Stimulated activated CD4-positive, alpha-beta T cell treated with anti-CD3 and anti-CD28 coated beads, Interleukin-4, amount 100 ng/mL, for 48 hours (primary cell): ENCODE measurements at places on chromosomes 16 and 17.

DNA sequence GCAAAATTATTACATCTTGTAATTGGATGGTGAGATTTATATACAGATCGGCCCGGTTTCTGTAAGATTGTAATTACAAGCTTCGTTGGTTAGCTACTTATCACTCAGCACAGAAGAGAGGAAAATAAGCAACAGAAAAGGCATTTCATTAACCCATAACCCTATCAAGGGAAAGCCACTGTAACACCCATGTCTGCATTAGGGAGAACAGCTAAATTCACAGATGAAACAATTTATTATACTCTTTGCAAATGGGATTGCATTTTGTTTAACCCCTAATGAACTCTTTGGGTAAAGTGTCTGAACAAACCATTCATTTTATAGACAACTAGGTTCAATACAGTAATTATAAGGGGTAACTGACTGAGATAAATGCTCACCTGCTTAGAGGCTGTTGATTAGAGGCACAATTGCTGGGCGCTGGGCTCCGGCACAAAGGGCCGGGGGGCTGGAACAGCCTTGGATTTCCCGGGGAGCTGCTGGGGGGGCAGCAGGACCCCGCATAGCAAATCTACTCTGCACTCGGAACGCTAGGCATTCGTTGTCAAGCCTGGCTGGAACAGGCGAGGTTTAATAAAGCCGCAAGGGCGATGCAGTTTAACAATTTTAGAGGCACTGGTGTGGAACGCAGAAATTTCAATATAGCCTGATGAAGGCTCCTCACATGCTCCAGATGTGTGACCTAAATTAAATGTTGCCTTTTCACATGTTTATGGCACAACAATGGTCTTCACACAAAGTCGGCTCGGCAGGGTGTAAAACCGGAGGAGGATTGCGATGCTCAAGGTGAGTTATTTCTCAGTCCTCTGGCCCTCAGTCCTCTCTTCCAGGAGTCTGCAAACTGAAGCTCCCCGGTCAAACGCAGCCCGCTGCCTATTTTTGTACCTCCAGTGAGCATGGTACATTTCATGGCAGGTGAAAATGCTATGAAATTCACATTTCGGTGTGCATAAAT is 134.0 kb upstream of the IRX6 start:
- DNase-seq: no peak

GRCh38 chr17:56601591-56601990 is 8.1 kb downstream of the NOG start:
- DNase-seq: no peak

GRCh38 chr16:63617047-63617989 is 1504.5 kb downstream of the CDH11 start:
- no peak for DNase-seq

GRCh38 chr17:3157218-3157617 is 29.9 kb upstream of the OR1G1 start:
- DNase-seq: no peak

DNA sequence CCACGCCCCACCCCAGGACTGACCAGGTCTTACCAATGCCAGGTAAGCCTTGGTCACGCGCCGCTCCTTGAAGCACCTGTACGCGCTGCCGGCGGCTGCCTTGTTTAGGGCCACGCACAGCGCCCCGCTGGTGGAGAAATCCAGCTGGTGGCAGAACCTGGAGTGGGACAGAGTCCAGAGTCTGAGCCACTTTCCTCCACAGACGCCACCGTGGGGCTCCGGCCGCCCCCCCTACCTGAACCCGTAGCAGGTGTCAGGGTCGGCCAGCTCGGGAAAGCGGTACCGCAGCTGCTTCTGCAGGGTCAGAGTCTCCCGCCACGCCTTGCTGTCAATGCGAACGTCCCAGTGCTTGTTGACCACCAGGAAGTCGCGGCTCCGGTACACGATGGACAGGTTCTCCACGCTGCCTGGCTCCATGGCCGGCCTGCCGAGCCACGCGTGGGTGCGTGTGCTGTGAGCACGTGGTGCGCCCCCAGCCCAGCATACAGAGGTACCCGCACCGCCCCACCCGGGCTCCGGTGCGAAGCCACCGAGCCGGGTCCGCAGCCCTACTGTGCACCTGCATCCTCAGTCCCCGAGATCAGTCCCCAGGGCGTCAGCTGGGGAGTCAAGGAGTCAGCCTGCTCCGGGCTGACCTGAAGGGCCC is 737 bp downstream of the RPUSD1 start:
- DNase-seq: no peak

DNA sequence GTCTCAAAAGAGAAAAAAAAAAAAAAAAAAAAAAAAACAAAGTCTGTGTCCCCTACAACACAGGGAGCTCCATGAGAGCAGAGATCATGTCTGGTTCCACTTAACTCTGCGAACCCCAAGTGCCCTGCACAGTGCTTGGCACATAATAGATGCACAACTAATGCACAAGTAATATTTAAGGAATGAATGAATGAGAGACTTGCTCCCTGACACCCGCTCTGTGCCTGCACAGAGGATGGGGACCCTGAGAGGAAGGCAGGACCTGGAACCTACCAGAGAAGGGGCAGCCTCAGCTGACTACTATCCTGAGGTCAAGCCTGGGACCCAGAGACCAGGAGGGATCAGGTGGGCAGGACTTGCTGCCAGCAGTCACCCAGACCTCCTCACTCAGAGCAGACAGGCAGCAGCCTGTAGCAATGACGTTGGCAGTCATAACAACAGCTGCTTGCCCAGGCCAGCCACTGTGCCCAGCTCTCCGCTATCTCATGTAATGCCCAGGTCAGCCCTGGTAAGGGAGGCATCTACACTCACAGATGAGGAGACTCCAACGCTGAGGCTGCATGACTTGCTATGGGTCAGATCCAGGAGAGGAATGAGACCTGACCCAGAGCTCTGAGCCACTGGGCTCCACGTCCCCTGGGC is 2.9 kb downstream of the MYO15A start:
- no peak for DNase-seq

GRCh38 chr17:56908001-56908542 is 5.8 kb downstream of the TRIM25 start:
- DNase-seq: no peak

GRCh38 chr17:50675627-50676026 is 32.1 kb downstream of the ANKRD40 start:
- DNase-seq: no peak

DNA sequence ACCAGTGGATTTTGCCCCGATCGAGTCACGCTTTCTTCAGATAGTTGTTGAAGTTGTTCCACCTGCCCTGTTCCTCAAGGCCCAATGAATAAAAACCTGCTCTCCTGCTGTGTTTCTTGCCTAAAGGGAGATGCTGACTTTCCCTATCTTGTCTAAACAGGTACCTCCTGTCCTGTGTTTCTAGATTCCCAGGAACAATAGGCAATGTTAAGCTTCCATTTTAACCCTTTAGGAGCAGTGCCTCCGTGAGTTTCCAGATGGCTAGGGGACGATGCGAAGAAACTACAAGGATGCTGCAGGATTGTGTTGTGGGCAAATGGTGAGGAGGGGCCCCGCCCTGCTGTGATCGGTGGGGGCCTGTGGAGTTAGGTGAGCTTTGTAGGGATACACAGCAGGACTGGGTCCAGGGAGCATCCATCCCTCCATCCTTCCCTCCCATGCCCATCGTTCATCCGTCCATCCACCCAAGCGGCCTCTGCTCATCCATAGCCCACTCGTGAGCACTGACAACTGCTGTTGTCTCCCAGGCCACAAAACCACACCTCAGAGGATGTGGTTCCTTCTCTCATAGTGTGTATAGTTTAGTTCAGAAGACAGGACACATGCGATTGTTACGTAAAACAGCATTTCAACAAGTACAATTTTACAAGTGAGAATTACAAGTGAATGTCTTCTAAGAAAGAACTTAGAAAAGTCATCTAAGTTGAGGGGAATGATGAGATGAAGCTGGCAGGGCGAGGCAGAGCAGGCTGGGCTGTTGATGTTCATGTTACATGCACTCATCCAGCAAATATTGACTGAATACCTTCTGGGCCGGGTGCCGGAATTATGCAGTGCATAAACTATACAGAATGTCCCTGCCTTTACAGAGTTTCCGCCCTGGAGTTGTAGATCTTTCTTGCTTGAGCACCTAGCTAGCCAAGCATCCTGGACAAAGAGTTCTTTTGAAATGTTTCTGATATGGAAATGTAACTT is 5.2 kb downstream of the ARSG start:
- no peak for DNase-seq

DNA sequence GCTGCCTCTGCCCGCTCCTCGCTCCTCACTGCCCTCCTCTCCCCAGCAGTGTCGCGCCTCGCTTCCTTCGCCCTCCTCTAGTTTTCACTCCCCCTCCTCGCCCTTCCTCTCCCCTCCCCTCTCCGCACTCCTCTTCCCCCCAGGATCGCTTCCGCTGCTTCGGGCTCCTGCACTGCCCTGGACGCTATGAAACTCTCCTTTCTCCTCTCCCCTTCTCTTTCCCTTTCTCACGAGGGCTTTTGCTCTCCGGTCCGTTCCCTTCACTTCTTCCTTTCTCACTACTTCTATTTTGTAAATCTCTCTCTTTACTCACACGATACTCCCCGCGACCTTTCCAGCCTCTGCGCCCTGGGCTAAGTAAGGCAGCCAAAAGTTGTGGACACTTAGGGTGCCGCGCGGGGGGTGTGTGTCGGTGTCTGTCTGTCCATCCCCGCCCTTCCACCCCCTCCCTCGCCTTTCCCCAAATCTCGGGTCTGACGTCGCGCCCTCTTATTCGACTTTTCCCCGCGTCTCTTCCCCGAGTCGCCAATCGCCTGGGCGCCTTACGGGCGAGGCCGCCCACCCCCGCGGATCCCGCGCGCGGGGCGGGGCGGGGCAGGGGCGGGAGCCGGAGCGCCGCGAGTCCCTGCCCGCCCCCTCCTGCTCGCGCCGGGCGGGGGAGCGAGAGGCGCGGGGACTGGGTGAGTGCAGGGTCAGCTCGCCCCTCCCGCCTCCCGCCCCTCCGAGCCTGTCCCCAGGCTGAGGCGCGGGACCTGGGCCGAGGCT is at the start of gene IRX3:
Gene IRX3, minus strand, starts transcription at position 422 of the 765 bp plus-strand sequence. CDS start 737 bp downstream, outside the sequence.
- DNase-seq: no peak
